Gastroesophageal sphincter (tissue), 4 donors: ENCODE measurements at places on chromosomes 2 and 18. TPM values are rescaled to one million over a fixed set of nuclear protein-coding genes. Genes with fewer than 3 reads are reported as not detected.

Gene ANKRD62
- not detected for total RNA-seq

Gene COLEC12
- 40.0 TPM for total RNA-seq

Gene ABCG5
- total RNA-seq: not detected

Gene RUFY4
- total RNA-seq: not detected

Gene SP3
- total RNA-seq: 90.7 TPM

Gene PROKR1
- total RNA-seq: not detected

Gene EPB41L3
- 27.4 TPM for total RNA-seq

Gene NTSR2
- total RNA-seq: not detected

Gene TEX261
- total RNA-seq: 41.0 TPM

Gene SP140
- total RNA-seq: not detected

Gene TGFA
- 0.31 TPM for total RNA-seq

Gene ZAP70
- total RNA-seq: 0.46 TPM

Gene SERPINB4
- 23.5 TPM for total RNA-seq

Gene INHA
- not detected for total RNA-seq

Gene PRPF40A
- total RNA-seq: 55.4 TPM

Gene TLX2
- not detected for total RNA-seq

- ATAC-seq: no peak
Observed at GRCh38 chr2:62661263-62661635, 44.3 kb upstream of the EHBP1 start.

DNA sequence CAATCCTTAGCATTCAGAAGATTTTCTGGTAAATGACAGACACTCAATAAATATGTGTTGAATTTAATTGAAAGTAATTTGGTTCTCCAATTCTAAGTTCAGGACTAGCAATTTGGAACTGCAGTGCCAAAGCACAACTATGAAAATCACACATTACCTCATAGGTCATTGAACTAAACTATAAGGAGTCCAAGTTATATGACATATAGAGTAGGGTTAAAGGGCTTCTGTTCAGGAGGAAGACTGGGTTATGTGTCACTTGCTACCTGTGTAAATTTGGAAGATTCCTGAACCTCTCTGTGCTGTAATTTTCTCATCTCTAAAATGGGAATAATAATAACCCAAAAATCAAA, 27.8 kb upstream of the COBLL1 start:
- ATAC-seq: no peak

DNA sequence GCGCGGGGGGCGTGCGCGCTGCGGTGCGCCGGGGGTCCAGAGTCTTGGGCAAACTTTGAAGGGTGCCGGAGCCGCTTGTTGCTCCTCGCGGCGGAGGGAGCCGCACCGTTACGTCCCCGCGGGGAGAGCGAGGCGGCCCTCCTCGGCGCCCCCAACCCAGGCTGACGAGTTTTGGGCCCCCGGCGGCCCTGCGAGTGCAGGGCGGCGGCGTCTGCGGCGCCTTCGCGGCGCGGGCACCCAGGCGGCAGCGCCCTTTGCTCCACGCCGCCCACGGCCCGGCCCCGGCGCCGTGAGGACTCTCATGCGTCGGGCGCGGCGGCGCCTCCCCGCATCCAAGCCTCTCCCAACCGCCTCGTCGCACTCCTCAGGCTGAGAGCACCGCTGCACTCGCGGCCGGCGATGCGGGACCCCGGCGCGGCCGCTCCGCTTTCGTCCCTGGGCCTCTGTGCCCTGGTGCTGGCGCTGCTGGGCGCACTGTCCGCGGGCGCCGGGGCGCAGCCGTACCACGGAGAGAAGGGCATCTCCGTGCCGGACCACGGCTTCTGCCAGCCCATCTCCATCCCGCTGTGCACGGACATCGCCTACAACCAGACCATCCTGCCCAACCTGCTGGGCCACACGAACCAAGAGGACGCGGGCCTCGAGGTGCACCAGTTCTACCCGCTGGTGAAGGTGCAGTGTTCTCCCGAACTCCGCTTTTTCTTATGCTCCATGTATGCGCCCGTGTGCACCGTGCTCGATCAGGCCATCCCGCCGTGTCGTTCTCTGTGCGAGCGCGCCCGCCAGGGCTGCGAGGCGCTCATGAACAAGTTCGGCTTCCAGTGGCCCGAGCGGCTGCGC, 814 bp downstream of the FZD7 start:
- no peak for ATAC-seq

DNA sequence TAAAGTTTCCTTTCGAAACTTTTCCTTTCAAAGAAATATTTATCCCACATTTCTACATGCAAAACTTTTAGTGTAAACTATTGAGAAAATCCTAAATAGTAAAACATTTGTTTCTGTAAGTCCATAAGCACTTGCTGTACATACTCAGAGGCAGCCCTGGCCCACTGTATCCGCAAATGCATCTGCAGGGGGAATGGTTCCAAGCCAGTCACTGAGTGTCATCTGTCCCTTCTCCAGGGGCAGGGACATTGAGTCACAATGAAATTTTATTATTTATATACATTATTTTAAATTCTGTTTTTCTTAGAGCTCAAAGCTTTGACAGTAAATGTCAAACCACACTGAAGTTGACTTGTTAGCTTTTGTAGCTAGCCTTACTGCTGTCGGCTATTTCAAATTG, 367.2 kb downstream of the MTX2 start:
- no peak for ATAC-seq

DNA sequence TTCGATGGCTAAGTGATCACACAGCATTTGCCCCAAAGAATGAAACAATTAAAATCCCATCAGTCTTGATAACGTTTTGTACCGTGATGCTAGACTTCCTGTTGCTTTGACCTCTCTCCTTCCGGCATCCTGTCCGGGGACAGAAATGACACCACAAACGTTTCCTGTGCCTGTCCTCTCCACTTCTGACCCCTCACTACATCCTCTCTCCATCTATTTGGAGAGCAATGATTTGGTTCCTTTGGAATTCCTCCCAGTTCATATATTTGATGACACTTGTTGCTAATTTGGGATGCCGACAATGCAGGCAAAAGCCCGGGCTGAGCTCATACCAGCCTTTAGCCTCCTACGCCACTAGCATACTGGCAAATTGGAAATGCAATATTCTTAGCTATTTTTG, 151.2 kb upstream of the CCDC68 start:
- ATAC-seq: peak; percentile 76

DNA sequence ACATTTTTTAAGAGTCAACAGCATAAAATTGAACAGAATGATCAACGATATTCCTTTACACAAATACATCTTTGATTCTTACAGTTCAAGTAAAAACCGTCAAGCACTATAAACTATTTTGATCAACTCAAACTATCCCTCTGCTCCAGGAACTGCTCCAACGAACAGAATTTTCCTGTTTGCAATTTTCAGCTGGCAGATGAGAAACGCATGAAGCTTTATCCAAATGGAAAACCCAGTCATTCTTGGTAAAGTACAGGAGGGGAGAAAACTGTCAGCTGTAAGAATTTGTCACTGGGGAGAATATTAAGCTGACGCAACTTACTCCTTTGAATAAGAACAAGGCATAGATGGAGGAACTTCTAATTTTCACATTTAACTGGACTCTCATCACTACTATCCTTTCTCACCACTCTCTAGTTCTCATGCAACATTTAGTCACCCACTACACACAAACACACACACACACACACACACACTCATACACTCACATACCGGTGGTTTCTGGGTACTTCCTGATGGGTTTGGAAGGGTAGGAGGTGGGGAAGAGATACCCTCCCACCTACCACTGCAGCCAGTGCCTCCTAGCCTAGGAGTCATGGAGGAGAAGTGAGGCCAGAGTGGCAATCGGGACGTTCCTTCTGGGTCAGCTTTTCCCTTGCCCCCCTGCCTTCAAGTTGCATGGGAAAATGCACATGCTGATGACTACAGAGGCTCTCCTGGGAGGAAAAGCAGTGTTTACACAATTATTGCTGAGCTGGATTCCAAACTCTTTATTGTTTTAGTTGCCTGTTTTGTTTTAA, 54.0 kb upstream of the SPATS2L start:
- ATAC-seq: peak; percentile 41

DNA sequence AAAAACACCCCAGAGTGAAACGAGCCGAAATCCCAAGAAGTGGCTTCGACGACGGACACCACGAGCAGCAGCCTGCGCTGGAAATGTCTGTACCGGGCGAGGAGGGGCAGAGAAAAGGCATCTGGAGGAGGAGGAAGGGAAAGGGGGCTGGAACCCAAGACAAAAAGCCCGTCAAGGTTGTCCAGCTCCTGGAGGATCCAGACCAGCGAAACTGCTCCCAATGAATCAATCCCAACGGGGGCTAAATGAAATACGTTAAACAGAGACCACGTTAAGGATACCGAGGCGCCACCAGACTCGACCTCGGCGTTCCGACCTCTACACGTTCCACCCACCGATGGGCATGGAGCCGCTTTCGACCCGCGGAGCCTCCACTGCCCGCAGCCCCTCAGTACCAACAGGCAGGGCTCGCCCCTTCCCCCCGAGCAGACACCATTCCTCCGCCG, 400 bp downstream of the CCDC88A start:
- peak; percentile 1 for ATAC-seq

GRCh38 chr2:23603581-23603980, 218.6 kb downstream of the KLHL29 start:
- no peak for ATAC-seq

- no peak for ATAC-seq
Observed at GRCh38 chr2:233928594-233929351, 11.6 kb downstream of the TRPM8 start.

DNA sequence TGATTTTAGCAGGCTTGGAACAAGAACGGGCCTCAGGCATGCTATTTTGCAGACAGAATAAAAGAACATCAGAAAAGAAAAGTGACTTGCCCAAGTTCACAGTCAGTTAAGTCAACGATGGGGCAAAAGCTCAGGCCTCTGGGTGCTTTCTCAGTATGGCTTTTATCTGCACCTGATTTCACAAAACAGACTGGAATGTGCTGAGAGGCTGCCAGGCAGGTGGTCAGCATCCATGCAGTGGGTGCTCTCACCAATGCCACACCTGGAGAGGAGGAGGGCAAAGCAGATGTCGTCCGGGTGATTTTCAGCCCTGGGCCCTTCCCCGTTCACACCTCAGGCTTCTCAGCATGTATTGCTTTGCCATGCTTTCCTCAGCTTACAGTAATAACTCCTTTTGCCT, 854.6 kb downstream of the RNF144A start:
- ATAC-seq: no peak

DNA sequence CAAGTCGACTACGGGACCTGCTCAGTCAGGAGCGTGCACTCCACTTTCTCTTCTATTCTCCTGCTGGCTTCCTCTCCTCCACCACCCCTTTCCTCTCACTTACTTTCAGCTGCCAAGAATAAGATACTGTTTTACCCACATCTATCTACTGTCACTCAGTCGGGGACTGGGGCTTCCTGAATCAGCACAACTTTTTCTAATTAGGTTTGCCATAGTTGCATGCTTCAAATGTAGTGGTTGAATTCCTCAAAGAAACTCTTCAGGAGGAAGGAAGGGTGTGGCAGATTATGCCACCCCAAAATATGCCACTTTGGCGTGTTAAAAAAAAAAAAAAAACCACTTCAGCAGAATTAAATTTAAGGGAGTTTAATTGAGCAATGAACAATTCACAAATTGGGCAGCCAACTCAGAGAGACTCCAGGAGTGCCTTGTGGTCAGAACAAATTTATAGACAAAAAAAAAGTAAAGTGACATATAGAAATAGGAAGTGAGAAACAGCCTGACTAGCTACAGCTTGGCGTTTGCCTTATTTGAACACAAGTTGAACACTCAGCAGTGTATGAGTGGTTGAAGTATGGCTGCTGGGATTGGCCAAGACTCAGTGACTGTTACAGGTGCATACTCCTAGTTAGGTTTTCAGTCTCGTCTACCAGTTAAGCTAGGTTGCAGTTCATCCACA, 32.5 kb upstream of the RMDN2 start:
- ATAC-seq: no peak

DNA sequence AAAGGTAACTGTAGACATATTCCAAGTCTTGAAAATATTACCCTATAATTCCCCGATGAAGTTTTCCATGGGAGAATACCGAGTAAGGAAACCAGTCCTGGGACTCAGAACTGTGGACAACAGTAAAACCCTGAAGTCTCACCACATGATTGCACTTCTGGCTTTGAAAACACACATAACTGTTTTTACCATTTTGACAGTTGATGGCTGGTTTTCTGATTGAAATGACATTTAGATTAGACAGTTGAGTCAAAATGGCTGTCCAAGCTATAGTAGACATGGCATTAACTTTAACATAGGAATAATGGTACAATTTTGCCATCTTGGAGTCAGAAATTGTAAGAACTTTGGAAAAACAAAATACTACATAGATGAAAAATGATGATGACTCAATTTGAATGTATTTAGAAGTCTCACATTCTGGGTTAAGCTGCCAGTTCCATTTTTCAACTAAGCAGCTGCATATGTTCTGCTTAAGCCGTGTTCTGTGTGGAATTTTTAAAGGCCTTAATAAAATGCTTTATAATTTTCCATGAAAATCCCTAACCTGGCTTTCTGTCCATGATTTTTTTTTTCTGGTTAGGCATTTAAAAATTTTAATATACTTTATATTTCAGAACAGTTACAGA, 38.3 kb upstream of the WIPF1 start:
- no peak for ATAC-seq

- ATAC-seq: no peak
Observed at GRCh38 chr2:65350651-65351056, 81.7 kb downstream of the SPRED2 start.

- no peak for ATAC-seq
Observed at GRCh38 chr18:48137374-48138081, 207.1 kb upstream of the SMAD2 start.

DNA sequence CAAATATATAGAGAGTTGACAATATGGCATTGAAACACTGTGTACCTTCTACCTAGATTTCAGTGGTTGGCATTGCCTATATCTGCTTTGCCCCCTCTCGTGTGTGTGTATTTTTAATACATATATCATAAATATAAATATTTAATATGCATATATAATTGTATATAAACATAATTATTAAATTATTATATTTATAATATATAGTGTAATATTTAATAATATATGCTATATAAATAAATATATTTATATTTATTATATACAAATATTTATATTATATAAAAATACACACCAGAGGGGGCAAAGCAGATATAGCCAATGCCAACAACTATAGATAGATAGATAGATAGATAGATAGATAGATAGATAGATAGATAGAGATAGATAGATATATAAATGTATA, 124.1 kb downstream of the KIAA1328 start:
- ATAC-seq: no peak

DNA sequence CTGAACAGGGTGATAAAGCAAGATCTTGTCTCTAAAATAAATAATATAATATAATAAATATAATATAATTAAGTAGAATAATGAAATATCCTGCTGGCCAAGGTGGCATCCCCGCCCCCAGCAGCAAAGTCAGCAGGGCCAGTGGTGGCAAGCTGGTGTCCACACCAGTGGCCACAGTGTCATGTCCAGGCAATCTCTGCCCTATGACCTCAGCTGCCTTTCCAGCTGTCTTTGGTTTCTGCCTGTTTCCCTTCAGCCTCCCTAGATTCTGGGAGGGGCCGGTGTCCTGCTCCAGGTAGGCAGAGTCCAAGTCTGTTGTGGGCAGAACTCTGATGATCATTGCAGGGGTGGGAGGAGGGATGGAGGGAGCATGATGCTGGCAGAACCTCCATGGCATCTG, 16.2 kb upstream of the STEAP3 start:
- ATAC-seq: no peak

- ATAC-seq: no peak
Observed at GRCh38 chr2:59176737-59177136, 935.6 kb upstream of the FANCL start.
